Activated CD4-positive, CD25-positive, alpha-beta regulatory T cell treated with anti-CD3 and anti-CD28 coated beads, Interleukin-2, amount 50 U/mL, for 72 hours (primary cell): ENCODE measurements at places on chromosomes 12 and 14.

GRCh38 chr14:23252420-23253333 lies 14.9 kb downstream of the RNF212B start:
- no peak for DNase-seq

DNA sequence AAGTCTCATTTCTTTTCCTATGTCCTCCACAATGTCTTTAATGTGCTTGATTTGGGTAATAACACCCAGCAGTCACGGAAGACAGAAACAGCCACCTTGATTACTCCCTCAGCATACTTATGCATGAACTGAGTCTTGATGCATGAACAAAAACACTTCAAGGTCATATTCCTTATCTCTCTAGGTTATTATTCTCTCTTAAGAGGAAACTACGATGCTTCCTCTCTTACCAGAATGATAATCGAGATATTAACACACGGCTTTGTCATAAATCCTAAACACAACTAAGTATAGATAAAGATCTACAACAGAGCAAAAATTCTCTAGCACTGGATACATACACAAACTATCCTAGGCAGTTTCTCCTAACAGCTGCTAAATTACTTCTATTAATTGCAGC lies 583.5 kb upstream of the ATP2B1 start:
- DNase-seq, result no peak

- no peak for DNase-seq
Observed at GRCh38 chr12:6065131-6065862, 59.2 kb downstream of the VWF start.

DNA sequence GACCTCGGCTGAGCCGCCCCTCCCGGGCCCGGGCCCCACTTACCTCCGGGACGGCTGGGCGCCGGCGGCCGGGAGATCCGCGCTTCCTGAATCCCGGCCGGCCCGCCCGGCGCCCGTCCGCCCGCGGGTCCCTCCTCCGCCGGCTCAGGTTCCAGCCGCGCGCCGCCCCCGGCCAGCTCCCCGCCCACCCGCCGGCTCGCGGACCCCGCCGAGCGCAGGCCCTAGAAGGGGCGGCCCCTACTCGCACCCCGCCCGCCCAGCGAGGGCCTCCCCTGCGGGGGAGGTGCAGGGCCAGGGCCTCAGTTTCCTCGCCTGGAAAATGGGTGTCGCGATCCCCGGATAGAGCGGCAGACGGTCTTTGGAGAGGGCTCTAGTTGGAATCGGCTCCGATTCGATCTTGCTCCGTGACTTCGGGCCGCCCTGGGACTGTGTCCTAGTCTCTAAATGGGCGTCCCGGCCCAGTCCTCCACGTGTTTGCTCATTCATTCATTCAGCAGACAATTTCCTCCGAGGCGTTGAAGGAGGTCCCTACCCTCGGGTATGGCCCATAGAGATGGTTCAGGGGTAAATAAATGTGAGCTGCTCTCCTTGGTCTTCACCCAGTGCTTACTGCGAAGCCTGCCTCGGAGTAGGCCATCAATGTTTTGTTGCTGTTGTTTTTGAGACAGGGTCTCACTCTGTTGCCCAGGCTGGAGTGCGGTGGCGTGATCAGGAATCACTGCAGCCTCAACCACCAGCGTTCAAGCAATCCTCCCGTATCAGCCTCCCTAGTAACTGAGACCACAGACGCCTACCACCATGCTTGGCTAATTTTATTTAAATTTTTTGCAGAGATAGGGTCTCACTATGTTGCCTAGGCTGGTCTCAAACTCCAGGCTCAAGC lies at the start of gene TRPV4:
Gene TRPV4, minus strand, starts transcription at position 92 of the 883 bp plus-strand sequence. CDS start 18,602 bp downstream, outside the sequence.
- no peak for DNase-seq

DNA sequence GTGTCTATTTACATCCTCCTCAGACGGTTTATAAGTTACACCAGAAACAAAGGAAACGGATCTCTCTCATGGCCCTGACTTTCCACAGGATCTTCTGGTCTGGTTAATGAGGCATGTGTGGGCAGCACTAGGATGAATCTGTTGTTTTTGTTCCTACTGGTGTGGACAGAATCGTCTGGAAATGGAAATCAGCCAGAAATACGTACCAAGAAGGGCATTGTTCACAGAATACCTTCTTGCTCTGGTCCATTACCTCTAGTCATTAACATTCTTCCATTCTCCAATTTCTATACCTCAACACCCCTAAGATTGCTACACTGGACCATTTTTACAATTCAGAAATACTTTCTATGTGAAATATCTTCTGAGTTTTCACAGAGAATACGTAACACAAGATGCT lies 86.0 kb downstream of the TPH2 start:
- no peak for DNase-seq

DNA sequence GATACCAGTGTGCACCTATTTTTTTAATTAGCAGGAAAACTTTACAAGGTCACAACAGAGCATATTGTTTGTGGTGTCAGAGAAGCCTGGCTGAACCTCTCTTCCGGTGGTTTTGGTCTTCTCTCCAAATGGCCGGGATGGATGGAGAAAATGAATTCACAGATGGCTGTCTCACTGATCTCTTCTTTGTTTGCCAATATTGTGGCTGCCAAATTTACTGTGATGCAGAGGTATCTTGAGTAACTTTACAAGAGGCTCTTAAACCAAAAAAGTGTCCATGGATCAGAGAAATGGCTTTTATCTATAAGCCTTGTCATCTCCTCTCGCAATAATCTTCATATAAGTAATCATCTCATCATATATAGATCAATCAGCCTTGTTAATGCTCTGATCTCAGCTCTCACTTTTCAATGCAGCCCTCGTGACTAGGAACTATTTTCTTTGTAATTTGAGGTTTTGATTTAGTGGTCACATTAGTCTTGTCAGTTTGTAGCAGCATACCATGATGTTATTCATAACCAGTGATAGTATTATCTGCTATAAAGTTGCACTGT lies 308.1 kb downstream of the EGLN3 start:
- no peak for DNase-seq

DNA sequence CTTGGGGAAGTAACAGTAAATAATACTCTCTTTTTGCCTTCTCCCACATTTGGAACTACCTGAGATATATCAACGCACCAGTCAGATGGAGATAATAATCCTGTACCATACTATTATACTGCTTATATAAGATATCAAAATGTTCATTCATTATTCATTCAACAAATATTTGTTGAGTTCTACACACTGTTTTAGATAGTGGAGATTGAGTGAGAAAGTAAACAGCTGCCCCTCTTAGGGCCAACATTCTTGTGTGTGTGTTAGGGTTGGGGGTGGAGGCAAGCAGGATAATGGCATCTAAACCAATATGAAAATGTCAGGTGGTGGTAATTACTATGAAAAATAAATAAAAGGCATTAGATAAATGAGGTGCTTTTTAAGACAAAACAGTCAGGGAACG lies 14.0 kb downstream of the MIS18BP1 start:
- DNase-seq, result no peak

DNA sequence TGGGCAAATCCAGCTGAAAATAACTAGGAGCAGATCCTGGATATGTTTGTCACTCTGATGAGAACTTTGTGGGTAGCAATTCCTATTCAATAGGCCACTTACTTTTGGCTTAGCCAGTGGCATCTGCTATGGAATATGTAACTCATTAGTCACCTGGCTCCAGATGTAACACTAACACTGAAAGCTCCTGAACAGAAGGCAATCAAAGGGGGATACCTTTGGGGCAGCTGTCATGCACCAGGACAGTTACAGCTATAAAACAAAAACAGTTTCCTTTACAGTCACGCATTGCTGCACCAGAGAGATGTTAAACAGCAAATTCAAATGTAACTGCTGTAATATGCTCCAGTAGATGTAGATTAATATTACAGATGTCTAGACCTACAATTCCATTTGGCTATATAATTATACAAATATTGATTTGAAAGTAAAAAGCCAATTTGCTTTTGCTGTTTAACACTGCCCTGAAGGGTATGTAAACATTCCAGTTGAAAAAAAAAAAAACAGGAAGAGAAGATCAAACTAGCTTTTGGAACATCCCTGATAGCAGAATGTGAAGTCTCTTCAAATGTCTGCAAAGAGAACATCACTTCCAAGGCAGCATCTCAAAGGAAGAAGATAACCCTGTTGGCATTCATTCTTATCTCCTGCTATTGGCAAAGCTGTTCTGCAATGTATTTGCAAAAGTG lies 18.4 kb downstream of the RACGAP1 start:
- DNase-seq, result no peak

- DNase-seq, result no peak
Observed at GRCh38 chr12:56778756-56779155, 15.6 kb downstream of the HSD17B6 start.

DNA sequence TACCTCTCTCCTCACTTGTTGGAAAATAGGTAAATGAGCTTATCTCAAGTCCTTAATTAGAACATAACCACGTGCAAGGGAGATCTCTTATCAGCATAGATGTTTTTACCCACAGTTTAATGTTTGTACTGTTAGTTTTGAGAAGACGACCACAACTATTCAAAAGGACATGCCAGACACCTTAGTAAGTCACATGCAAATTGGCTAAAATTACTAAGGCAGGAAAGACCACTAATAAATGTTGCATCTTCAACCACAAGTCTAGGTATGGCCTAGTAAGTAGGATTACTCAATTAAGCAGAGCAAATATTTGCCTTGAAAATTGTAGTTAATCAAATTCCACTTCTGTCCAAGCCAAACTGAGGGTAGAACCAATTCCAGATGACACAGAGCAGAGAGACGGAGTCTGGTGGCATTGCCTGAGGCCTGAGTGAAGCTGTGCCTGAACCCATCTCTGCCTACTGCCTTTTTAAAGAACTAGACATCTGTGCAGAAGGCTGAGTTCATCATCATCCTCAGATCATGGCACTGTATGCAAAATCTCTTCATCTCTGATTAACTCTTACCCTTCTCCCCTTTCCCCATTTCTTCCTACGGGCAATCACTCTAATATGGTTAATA lies 29.7 kb upstream of the CHST11 start:
- DNase-seq, result no peak

GRCh38 chr12:79686171-79686570 lies 4.6 kb downstream of the PAWR start:
- DNase-seq, result no peak

GRCh38 chr14:75568791-75569190 lies 9.6 kb upstream of the FLVCR2 start:
- no peak for DNase-seq

DNA sequence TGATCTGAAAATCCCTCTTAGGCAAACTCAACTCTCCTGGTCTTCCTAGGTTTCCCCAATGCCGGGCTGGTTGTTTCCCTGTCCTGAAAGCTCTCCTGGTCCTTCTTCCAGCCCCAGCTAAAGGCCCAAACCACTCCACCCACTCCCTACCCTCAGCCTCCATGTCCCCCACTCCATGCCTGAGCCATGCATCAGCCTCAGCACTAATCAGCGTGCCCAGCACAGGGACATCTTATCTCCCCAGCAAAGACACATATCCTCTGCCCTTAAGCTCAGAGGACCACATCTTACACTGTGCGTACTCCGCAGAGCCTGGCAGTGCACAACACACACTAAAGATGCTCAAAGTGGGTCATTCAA lies 25.9 kb downstream of the ACTN1 start:
- DNase-seq, result no peak

DNA sequence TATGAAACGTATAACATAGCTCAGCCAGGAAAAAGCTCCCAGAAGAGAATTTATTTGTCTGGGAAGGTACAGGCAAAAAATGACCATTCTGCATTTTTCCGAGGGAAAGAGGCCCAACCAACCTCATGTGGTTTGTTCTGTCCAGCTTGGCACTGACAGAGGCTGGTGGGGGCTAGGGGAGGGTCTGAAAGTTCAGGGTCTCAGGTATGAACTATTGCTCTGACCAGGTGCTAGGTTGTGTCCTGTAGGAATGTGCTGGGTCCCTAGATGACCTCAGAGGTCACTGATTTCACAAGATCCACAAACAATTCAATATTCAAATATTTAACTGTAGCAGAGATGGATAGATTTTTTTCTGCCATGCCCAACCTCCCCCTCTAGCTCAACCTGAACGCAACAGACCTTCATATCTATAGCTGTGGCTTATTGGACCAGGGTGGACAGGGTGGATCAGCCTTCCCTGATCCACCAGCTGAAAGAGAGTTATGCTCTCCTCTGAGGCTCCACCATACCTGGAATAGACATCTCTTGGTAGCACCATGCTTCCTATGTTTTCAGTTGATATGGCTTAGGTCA lies 32.9 kb upstream of the IFT81 start:
- DNase-seq, result no peak

GRCh38 chr14:45728434-45729225 lies 475.6 kb upstream of the MIS18BP1 start:
- DNase-seq, result no peak

GRCh38 chr12:123387508-123388176 lies 3.7 kb downstream of the KMT5A start:
- DNase-seq, result no peak

DNA sequence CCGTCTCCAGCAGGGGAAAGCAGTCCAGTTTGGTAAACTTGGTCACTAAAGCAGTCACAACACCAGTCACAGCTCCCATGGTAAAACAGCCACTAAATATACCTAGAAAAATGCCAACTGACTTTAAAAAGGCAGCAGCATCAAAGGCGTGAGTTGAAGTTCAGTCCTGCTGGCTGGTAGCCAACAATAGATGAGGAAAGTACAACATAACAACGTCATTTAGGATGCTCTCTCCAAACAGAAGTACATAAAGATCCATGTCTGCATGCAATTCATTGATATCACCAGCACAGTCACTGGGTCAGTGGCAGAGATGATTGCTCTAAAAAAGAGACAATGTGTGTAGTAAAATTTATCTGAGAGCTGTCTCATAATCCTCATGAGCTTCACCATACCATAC lies 59.3 kb upstream of the TMPO start:
- no peak for DNase-seq

- DNase-seq, result no peak
Observed at GRCh38 chr12:105538880-105539279, 208.4 kb downstream of the C12orf75 start.

GRCh38 chr14:34113991-34114390 lies 163.1 kb upstream of the EGLN3 start:
- no peak for DNase-seq
